ENCODE measurements at places on chromosomes 5 and 9.
A peak's percentile ranks its signal among the peaks of the same experiment; 100 is the strongest.

GRCh38 chr9:79672236-79672635 lies 100.5 kb downstream of the TLE4 start:
- no peak for DNase-seq

DNA sequence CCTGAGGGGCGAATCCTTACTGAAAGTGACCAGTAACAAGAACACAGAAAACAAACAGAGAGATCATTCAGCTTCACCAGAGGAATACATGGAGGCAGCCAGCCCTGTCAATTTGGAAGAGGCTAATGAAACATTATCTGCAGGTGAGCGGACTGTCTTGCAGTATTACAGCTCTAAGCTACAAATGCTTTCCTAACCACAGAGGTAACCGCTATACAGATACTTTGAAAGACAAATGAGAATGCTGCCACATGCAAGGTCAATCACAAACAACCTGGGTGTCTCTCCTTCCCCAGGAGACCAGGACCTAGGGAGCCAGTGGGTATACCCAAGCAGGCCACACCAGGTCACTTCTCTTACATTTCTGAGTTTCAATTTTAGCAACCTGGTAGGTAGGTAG lies 30.2 kb downstream of the EFNA5 start:
- no peak for DNase-seq

GRCh38 chr5:115069087-115069968 lies 100.4 kb downstream of the TRIM36 start:
- peak; percentile 40 for DNase-seq

DNA sequence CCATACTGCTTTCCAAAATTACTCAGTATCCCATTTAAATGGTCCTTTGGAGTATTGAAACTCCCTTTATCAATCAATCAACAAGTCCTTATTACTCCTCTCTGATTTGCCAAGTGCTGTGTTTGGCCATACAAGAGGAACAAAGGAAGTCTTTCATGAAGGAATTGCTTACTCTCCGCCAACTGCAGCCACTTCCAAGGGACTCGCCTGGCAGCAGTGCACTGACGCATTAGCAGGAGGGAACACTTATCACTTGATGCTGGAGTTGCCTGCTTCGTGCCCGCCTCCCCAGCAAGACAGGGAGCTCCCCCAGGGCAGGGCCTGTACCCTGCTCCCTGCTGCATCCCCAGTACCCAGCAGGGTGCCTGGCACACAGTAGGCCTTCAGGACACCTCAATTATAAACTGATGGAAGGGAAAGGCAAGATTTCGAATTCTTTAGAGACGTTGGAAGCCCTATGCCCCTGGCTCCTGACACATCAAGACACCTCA lies 97.9 kb downstream of the CRB2 start:
- DNase-seq: no peak

- DNase-seq: no peak
Measured at GRCh38 chr5:29889051-29889450, 1304.4 kb upstream of the CDH6 start.

GRCh38 chr9:69556707-69557106 lies 115.5 kb downstream of the APBA1 start:
- no peak for DNase-seq

- peak; percentile 16 for DNase-seq
Measured at GRCh38 chr5:62138607-62139006, 167.4 kb upstream of the KIF2A start.

DNA sequence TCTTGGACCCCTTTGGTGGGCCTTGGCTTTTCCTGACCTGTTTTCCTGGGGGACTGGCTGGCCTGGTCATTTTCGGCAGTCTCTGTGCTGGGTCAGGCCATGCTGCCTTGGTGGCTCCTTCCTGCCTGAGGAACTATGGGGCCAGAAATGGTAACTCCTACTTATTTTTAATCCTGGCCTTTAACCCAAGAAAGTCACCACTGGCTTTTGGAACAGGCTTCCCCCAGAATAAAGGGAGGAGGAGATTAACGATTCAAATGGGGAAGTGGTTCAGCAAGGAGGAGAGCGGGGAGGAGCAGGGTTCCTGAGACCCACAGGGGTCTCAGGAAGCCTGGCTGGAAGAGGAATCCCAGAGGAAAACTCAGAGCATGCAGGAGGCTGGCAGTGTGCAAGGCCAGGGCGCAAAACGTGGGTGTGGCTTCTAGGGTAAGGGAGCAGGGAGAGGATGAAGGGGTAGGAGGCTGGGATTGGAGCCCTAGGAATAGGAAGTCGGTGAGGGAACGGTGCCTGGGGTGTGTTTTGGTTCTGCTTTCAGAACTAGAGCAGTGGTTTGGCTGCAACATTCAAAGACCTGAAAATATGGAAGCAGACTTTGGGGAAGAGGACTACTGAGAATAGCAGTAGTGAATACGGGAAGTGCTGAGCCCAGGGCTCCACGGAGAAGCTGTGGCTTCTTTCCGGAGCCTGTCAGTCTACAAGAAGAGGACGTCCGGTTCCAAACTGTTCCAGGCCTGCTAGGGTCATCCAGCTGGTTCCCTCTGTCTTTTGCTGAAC lies 271.1 kb upstream of the KLF4 start:
- no peak for DNase-seq

GRCh38 chr5:110872200-110872599 lies 133.4 kb downstream of the SLC25A46 start:
- DNase-seq: no peak

GRCh38 chr9:117307701-117308100 lies 107.2 kb downstream of the ASTN2 start:
- DNase-seq: no peak

DNA sequence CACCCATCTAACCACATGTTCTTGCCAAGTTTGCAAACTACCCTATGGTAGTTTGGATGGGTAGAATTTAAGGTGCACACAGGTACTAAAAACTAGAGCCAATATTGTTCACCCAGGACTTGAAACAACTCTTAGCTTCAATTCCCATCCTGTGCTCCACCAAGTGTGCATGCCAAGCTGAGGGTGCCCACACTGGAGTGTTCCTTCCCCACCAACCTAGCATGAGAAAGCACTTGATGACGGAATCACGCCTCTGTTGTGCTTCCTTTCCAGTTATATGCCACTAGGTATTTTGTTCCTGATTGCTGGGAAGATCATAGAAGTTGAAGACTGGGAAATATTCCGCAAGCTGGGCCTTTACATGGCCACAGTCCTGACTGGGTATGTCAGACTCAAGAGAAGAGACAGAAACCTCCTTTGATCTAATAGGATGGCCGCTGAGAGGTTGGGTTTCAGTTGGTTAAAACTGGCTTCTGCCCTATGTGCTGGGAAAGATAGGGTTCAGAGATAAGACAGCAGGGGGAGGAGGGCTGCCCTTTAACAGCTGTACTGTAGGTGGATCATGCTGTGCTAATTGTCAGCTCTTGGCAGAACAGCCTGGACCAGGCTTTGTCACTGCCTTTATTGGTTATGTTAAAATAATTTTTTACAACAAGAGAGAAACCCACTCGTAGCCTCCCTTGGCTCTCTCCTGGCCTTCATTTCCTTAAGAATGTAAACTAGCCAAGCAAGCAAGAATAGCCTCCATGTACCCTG lies 83.5 kb downstream of the SLC1A1 start:
- DNase-seq: no peak

- DNase-seq: no peak
Measured at GRCh38 chr5:13567819-13568218, 376.7 kb downstream of the DNAH5 start.

Measured in nephron progenitor cell (in vitro differentiated cells).